ENCODE measurements at places on chromosomes 11 and 22. TPM values are rescaled to one million over a fixed set of nuclear protein-coding genes. Genes with fewer than 3 reads are reported as not detected.

GRCh38 chr11:73288192-73288872 lies 16.2 kb downstream of the P2RY6 start:
- H3K27me3 ChIP-seq, result peaks cover 6% of the 10 kb centered on the region
- no peaks in the 10 kb centered on the region for H3K36me3 ChIP-seq
- DNase-seq, result no peak
- no peak overlapping the region for H3K27ac ChIP-seq

GRCh38 chr22:41524809-41525449 lies 19.3 kb downstream of the POLR3H start:
- no peak overlapping the region for H3K4me3 ChIP-seq
- peaks cover 32% of the 10 kb centered on the region for H3K36me3 ChIP-seq
- DNase-seq, result peak; percentile 90
- H3K27me3 ChIP-seq, result no peaks in the 10 kb centered on the region

- H3K36me3 ChIP-seq, result peaks cover 17% of the 10 kb centered on the region
- no peak overlapping the region for H3K4me3 ChIP-seq
- peaks cover 11% of the 10 kb centered on the region for H3K4me1 ChIP-seq
- no peak overlapping the region for H3K27ac ChIP-seq
These were observed 12.3 kb downstream of the TANGO2 start for GRCh38 chr22:20033045-20033706.

The OR56A1 gene
- not detected for total RNA-seq

GRCh38 chr11:92867913-92868619 lies 101.4 kb upstream of the MTNR1B start:
- H3K4me1 ChIP-seq, result no peaks in the 10 kb centered on the region
- DNase-seq, result no peak
- H3K36me3 ChIP-seq, result no peaks in the 10 kb centered on the region
- H3K27ac ChIP-seq, result no peak overlapping the region
- H3K27me3 ChIP-seq, result no peaks in the 10 kb centered on the region

Measured in activated CD4-positive, alpha-beta T cell treated with anti-CD3 and anti-CD28 coated beads, Interleukin-2, amount 10 ng/mL, durations not matched to agents 24 days and 14 days (primary cell).